ENCODE measurements at places on chromosomes 7 and 10.

DNA sequence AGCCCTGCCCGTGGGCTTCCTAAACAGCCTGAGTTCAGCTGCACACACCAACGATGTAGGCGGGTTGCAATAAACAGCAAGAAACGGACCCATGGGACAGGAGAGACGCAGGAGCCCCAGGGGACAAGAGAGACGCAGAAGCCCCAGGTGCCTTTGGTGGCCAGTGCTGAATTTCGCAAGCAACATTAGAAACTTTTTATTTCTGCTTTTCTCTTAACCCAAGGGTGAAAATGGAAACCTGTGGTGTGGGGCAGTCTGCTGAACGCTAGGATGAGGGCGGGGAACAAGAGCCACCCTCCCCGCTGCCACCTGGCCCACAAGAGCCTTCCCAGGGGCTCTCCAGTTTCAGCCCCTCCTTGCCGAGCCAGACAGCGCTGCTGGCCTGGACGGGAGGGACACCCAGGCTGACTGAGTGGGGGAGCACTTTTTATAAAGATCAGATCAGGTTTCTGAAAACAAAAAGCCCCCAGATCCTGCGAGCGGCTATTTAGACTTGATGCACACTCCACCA is 20.0 kb upstream of the GPR146 start:
- no peak for DNase-seq

DNA sequence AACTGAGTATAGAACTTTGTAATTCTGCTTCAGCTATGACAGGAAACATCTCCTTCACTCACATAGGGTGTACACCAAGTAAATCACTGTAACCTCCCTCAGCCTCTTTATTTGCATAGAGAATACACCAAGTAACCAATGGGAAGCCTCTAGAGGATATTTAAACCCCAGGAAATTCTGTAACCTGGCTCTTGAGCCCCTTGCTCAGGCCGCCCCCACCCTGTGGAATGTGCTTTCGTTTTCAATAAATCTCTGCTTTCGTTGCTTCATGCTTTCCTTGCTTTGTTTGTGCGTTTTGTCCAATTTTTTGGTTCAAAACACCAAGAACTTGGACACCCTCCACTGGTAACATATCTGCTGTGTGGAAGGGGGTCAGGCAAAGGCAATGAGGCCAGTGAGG is 60.2 kb downstream of the CLRN3 start:
- DNase-seq, result no peak

DNA sequence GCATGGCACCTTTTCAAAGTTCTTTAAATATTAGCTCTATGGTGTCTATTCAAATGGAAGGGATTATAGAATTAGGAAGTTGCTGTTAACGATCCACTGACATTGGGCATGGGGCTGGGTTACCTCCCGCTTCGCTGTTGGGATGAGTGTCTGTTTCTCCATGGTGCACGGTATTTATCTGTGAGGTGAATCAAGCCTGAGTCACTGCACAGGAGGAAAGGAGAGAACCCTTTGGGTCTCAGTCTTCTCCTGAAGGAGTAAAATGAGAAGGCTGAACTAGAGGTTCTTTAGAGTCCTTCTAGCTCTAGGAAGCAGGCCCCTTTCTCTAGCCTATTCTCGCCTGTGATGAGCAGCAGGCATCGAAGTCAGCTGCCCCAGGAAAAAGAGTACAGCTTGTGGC is 7.3 kb downstream of the JCAD start:
- DNase-seq, result peak; percentile 56

DNA sequence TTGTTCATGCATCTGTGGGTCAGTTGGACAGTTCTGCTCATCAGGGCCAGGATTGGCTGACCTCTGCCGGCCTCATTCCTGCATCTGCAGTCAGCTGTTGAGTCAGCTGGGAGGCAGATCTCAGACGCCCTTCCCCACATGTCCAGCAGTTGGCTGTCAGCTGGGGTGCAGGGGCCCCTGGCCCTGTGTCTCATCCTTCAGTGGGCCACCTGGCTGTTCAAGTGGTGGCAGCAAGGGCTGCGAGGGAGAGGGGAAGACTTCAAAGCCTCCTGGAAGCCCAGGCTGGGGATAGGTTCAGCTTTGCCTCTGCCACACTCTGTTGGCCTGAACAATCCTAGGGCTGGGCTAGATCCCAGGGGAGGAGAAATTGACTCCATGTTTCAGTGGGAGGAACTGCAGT is 33.2 kb downstream of the TACR2 start:
- peak; percentile 75 for DNase-seq

- no peak for DNase-seq
Observed at GRCh38 chr7:69049326-69049725, 548.9 kb upstream of the AUTS2 start.

DNA sequence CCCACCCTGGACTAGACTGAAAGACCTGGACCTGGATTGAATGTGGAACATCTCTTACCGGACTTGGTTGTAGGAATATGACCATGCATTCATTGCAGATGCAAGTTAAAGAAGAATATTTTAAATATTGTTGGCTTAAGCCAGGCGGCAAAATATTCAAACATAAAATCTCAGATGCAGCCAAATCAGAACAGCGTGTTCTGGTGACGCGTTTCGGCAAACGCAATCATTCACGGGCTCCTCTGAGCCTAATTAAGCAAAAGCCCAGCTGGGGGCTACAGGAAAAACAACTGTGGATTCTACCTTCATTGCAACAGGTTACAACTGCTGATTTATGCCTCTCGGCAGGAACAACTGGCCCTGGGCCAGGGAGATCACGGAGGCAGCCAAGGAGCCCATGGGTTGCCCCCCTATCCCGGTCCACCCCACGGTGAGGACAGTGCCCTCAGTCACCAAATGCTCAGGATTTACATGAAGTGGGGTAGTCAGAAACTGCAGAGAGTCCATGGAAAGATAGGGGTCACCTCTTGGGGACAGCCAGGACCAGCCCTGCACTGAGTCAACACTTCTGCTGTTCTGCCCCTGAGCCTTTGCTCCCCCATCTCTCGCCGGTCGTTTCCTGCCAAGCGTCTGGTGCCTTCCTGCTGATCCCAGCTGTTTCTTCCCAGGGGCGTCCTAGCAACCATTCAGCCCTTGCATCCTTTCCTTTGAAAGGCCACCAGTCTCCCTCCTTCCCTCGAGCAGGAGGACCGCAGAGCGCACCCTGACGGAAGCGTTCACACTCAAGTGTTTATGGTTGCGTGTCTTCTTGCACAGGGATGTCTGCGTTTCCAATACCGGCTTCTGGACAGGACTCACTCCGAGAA is 64.4 kb upstream of the SFMBT2 start:
- no peak for DNase-seq

DNA sequence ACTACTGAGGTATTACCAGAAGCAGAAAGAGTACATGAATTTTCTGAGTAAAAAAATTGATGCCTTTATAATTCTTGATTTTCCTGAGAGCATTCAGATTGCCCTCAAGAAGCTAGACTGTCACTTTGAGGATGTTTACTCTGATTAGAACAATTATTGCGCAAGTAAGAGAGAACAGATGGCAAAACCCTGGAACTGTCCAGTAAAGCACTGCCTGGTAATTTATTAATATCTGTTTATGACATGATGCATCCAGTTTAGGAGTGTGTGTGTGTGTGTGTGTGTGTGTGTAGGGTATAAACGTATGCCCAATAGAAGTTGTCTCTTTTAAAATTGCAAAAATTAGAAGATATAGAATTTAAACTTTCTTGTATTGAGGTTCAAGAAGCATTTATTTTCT is 379.7 kb downstream of the PHTF2 start:
- DNase-seq, result no peak

GRCh38 chr10:24643679-24644209 is 79.9 kb downstream of the ARHGAP21 start:
- peak; percentile 5 for DNase-seq

GRCh38 chr7:131948434-131949053 is 392.1 kb upstream of the PODXL start:
- DNase-seq, result no peak

DNA sequence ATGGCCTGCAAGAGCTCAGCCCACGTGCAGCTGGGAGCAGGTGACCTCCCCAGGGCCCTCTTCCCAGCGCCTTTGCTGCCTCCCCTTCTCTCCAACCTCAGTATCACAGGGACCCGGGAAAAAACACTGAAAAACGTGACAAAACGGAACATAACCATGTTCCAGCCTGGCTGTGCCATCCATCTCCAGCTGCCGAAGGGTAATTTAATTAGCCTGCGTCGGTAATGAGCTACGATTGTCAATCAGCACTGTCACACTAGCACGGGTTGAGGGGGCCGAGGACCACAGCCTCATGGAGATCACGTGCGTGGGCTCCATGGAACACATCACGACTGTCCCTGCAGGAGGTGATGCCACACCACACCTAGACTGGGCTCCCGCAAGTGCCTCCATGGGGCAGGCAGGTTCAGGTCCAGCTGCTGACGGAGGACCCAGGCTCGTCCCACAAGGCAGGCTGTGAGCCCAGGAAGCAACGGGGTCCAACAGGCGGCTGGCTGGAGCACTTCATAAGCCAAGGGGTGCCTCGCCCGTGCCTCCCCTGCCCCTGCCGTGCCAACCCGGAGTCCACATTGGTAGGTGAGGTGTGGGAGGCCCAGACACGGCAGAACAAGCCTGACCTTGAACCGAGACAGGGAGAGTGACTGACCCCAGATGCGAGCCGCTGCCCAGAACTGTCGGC is 199.5 kb downstream of the ELFN1 start:
- no peak for DNase-seq

DNA sequence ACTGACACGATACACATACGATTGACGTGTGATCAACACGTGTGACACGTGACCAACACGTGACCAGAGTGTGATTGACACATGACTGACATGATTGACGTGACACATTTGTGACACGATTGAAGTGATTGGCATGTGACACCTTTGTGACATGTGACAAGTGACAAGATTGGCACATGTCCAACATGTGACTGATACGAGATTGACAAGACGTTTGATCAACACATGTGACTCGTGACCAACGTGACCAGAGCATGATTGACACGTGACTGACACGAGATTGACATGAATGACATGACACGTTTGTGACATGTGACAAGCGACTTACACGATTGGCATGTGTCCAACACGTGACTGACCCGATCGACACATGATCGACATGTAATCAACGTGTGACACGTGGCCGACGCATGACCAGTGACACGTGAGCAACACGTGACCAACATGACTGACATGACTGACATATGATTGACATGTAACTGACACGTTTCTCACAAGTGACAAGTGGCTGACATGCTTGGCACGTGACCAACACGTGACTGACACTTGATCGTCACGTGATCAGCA is 22.0 kb downstream of the CRPPA start:
- DNase-seq, result no peak

DNA sequence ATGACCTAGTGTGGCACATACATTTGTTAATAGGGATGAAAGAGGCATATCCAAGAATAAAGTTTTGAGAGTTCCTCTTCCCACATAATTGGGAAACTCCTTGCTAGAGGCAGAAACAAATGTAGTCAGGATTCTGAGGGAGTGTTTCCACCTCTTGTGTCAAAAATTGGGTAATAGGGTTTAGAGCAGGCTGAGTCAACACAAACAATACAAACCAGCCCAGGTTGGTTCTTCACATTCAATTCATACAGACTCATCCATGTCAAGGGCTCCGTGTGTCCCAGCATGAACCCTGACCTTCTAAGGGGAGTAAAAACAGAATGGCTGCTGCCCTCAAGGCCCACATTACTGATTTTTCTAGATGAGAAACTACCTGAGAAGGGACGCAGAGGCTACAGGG is 75.3 kb downstream of the GLI3 start:
- no peak for DNase-seq

DNA sequence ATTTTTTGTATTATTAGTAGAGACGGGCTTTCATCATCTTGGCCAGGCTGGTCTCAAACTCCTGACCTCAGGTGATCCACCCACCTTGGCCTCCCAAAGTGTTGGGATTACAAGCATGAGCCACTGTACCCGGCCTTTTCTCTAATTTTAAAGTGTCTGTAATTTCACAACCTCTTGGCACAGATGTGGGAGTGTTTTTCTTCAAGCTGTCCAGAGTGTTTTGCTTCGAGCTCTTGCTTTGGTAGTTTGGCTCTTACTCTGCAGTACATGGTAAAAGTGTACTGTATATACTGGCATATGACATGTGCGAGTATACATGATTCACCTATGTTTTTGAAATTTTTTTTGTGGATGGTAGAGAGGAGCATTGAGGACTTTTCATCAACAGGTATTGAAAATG is 9.8 kb downstream of the SRGN start:
- no peak for DNase-seq

DNA sequence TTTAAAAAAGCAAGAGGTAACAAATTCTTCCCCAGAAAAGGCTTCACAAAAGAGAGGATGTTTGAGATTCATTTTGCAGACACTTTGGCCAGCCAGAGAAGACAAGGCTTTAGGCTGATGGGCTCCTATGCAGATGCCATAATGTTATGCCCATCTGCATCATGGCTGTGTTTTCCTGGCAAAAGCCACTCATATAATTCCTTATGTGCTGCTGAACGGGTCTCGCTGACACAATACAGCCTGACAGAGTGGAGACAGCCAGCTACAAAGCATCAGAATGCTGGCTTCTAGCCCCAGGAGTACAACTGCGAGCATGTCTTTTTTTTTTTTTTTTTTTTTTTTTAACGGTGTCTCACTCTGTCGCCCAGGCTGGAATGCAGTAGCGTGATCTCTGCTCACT is 1157.4 kb upstream of the AUTS2 start:
- DNase-seq, result no peak

- DNase-seq, result no peak
Observed at GRCh38 chr7:149868623-149869290, 5.0 kb upstream of the ATP6V0E2 start.

GRCh38 chr10:135601-136464 is 578 bp downstream of the ZMYND11 start:
- peak; percentile 71 for DNase-seq

- DNase-seq, result no peak
Observed at GRCh38 chr10:618229-618989, 71.1 kb downstream of the DIP2C start.

DNA sequence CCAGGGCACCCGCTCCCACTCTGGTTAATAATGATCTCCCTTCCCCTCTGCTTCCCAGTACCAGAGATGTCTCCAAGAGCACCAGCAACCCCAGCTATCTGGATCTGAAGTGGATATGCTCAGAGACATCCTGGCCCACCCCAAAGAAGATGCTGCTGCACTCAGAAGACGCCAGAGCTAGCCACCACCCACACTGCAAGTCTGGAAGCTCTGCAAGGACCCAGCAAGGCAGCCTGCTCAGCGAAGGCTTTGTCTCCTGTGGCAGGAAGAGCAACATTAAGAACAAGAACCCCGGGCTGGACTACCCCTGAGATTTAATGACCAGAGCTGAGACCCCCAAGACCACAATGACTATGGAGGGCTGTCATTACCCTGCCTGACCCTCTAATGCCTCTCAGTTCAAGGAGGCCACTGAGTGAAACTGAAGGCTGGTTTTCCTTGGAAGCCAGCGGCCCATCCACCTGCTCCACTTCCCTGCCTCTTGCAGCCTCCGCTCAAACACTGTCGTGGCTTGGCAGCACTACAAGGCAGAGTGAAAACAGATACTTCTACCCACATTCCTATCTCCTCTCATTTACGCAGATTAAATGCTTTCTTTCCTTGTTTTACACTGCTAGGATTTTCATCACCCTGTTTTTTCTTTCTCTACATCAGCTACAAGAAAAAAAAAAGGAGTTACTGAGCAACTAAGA is 202.2 kb downstream of the SNX10 start:
- DNase-seq, result no peak

- peak; percentile 75 for DNase-seq
Observed at GRCh38 chr10:119370972-119371703, 163.8 kb downstream of the GRK5 start.

Data from SJSA1 (cell line).